Activated CD8-positive, alpha-beta memory T cell treated with anti-CD3 and anti-CD28 coated beads, Interleukin-2, amount 50 U/mL, for 4 hours (primary cell): ENCODE measurements at places on chromosomes 13 and 19.

DNA sequence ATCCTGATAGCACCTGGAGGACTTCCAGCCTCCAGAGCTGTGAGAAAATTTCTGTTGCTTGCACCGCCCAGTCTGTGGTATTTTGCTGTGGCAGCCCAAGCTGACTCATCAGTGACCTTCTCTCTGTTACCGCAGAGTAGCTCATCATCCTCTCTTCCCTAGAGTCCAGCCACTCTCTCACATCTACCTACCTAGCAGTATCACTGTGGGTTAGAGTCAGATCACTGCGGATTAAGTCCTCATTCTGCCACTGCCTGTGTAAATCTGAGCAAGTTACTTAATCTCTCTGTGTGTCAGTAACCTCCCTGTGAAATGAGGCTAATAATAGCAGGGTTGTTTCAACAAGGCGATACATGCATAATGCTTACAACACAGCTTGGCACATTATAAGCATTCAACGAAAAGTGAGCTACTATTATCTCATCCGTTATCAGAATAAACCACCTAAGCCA, 40.3 kb upstream of the USPL1 start:
- peak; percentile 49 for DNase-seq

DNA sequence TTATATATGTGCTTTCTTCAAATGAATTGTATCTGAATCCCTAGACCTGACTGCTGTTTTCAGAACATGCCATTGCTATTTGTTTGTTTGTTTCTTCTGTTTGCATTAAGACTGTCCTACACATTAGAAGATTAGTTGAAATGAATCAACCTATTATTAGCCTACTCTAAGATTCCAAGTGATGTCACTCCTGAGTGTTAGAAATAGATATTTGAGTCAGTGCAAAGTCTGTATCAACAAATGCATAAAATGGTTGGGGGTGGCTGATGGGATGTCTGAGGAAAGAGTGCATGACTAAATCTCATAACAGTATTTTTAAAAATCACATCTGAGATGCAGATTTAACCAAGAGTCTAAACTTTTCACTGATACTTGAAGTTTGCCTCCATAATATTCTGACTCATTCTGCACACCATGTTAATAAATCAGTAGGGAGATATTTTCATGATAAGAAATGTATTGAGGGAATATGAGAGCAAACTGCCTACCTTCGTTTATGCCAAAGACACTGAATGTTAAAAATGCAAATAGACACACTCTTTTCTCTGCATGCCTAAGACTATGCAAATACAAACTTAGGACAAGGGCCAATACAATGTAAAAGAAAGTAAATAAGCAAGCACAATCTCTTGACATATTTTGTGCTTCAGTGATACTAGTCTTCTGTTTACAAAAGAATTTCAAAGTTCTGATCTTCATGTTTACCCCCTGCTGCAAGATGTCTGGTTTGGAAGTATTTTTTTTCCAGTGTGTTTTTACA, 253.3 kb downstream of the LIG4 start:
- DNase-seq: no peak

DNA sequence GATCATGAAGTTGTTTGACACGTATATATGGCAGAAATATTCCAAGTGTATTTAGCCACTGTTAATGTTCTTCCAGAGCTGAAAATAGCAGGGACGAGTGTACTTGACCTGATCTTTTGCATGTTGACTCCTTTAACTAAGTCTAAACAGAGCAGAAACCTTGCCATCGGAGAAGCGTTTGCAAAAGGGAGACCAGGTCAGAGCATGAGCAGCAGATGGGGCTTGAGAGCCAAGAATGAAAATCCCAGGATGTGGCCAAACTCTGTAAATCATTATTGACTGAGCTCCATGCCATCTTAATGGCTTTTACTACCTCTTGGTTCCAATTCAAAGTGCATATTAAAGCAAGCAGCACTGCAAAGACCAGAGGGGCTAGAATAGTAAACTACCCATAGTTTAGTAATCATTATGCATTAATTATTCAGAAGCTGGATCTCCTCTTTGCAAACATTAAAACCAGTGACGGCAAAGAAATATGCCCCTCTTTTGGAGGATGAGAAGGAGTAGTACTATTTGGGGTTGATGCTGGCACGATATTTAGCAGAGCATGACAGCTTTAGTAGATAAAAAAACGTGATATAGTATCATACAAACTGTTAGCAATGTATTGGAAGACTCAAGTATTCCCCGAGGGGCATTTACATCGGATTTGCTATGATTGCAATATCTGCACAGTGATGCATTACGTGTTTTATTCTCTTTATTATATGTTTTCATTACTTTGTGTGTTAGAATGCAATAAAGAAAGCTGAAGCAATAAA, 55.7 kb downstream of the FAM216B start:
- no peak for DNase-seq

- DNase-seq: no peak
These were observed 34.4 kb downstream of the STARD13 start for GRCh38 chr13:33251131-33251661.
